ENCODE measurements at places on chromosomes 16 and 17.

DNA sequence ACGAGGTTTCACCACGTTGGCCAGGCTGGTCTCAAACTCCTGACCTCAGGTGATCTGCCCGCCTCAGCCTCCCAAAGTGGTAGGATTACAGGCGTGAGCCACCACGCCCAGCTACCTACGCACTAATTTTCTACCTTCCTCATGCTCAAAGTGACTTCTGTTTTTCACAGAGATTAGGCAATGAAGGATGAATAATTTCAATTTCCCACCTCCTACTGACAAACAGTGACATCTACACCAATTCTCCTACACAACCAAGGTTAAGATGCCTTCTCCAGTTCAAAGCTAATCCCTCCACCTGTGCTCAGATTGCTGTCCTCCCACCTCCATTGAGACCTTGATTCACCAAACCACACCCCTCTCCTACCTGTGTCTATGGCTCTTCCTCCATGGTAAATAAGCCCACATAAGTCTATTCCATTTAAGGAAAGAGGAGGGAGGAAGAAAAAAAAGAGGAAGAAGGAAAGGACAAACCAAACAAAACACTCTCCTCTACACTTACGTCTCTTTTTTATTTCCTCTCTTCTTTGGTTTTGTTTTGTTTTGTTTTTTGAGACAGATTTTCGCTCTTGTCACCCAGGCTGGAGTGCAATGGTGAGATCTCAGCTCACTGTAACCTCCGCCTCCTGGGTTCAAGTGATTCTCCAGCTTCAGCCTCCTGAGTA is 5.5 kb upstream of the MED11 start:
- DNase-seq, result no peak

DNA sequence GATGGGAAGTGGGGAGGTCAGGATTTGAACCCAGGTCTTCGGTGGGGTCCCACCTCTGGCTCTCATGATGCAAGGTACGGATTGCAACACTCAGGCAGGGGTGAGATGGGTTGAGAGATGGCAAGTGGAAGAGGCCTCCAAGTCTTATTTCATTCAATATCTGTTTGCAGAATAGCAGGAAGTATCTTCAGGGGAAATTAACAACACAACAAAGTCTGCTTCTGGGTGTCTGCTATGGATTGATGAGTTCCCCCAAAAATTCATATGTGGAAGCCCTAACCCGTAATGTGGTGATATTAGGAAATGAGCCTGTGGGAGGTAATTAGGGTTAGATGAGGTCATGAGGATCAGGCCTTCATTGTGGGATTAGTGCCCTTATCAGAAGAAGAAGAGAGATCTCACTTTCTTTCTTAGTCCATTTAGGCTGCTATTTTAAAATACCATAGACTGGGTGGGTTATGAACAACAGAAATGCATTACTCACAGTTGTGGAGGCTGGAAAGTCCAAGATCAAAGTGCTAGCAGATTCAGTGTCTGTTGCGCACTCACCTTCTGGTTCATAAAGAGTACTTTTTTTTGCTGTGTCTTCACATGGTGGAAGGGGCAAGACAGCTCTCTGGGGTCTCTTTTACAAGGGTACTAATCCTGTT is 4.4 kb upstream of the CD300H start:
- DNase-seq, result no peak

DNA sequence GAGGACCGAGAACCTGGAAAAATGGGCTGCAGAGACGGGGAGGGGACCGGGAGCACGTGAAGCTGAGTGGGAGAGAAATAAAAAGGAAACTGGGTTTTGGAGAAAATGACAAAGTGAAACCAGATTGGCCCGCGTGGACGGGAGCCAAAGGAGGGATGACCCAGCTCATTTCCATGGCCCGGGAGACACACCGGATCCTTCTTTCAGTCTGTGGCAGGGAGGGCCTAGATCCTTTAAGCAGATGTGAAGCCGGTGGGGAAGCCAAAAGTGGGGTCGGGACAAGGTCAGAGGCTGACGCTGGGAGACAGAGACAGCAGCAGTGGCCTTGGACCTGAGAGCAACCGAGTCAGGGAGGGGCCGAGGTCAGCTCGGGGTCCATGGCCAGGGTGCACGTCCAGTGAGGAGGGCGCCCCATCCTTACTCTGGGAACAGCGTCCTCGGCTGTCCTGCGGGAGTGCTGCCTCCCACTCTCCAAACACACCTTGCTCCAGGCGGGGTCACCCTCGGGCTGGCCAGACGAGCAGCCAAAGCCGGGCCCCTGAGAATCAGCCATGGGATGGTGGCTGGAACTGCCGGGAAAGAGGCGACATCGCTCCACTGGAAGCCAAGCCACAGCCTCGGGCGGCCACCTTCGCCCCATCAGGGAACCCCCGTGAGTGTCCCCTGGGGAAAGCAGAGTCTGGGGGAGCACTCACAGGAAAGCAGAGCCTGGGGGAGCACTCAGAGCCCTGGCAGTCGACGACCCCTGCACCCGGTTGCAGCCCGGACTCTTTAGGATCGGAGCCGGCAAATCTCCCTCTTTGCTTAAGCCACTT is 17.3 kb downstream of the CA5A start:
- DNase-seq, result no peak

- no peak for DNase-seq
These were observed 8.5 kb downstream of the ZACN start for GRCh38 chr17:76087531-76087930.

DNA sequence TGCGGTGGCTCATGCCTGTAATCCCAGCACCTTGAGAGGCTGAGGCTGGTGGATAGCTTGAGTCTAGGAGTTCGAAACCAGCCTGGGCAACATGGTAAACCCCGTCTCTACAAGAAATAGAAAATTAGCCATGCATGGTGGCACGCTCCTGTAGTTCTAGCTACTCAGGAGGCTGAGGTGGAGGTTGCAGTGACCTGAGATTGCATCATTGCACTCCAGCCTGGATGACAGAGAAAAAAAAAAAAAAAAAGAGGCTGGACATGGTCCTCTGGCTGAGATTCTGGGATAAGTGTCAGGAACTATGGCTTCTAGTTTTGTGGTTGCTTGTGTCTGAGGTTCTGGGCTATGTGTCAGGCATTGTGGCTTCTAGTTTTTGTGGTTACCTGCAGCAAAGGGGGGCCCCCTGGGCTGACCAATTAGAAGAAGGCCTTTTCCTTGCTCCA is 7.0 kb downstream of the KSR1 start:
- DNase-seq, result no peak

DNA sequence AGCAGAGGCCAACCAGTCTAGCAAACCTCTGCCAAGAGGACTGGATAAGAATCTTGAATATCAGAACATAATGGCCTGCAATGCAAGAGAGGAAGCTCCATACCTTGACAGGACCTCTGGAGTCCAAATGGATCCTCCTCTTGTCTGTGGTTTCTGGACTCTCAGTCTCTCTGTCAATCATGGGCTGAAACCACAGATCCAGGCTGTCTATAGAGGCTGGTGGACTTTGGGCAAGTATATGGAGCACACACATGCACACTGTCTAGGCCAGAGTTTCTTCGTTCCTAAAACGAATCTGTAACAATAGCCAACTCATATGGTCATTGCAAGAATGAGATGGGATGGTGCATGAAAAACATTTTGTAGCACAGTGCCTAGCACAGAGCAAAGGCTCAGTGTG is 37.7 kb downstream of the NLRC5 start:
- DNase-seq, result no peak

GRCh38 chr17:31854672-31855071 is 4.4 kb downstream of the COPRS start:
- no peak for DNase-seq

DNA sequence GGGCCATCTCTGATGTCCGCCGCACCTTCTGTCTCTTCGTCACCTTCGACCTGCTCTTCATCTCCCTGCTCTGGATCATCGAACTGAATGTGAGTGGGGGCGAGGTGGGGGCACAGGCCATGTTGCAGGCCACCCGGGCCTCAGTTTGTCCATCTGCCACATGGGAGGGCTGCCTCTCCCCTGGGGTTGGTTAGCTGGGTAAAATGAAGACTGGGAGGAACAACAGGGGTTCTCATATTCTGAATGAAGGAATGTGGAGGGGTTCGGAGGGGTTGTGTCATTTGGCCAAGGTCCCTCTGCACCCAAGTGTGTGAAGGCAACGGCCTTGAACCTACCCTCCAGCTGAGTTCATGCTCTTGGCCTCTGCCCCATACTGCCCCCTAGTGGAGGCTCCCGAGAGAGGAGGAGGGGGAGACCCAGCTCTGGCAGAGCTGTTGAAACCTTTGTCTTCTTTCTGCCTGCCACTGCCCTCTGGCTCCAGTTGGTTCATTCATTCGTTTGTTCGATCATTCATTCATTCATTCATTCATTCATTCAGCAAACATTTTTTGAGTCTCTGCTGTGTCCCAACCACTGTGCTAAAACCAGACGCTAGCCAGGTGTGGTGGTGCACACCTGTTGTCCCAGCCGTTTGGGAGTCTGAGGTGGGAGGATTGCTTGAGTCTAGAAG is 11.4 kb upstream of the TCAP start:
- no peak for DNase-seq

DNA sequence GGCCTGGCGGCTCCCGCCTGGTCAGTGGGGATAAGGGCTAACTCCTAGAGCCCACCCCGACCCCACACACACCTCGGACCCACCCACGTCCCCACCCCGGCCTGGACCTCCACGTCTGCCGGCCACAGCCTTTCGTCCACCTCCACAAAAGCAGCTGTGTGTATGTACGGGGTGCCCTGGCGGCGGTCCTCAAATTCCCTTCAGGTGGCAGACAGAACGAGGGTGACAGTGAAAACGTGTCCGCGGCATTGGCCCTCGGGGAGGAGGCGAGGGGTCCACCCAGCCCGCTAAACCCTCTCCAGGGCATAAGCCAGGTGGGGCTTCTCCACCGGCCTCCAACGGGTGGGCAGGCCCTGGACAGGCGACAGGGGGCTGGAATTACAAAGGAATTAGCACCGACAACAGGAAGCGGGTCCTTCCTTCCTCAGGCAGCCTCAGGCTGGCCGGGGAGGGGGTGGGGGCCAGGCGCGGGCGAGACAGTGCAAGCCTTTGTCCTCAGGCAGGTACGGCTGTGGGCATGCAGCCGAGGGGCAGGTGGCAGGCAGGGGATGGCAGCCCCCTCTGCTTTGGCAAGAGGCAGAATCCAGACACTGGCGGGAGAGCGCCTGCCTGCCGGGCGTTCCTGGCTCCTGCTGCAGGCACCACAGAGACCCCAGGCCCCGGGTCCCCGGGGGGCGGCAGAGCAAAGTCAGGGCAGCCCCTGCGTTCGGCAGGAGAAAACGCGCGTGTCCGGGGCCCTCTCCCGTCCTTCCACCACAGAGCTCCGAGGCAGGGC is 12.3 kb upstream of the PITPNA start:
- no peak for DNase-seq

DNA sequence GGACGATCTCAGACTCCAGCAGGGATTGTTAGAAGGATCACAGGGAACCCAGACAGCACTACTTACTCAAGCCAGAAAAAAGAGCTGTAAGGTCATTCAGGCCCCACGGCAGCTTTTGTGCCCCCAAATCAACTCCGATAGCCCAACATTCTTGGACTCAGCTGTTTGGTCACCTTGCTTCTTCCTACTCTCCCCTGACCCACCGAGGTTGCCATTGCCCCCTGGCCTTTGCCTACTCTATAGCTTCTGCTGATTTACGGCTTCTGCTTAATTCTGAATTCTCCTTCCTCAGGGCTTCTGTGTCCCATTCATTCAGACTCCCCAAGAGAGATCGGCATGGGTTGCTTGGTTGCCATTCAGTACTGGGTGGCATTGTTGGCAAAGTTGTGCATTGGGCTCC is 8.6 kb upstream of the ITPRIPL2 start:
- DNase-seq, result no peak

DNA sequence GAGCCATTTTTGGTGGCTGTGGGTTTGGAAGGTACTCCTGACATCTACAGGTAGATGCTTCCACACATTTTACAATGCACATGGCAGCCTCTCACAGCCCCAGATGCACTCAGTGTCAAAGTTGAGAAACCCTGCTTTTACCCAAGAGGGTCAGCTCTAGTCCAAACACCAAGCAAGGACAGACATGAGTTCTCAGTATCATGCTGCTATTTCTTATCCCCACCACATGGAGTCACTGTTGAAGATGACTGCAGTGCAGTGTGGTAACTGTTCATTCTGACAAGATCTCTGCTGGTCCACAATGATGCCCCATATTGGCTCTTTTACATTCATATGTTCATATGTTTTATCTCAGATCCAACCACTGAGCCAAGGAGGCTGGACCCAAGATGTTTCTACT is 50.5 kb upstream of the SALL1 start:
- DNase-seq, result no peak

- no peak for DNase-seq
These were observed 52.5 kb upstream of the ENPP7 start for GRCh38 chr17:79678091-79678735.

- no peak for DNase-seq
These were observed 16.2 kb upstream of the BMERB1 start for GRCh38 chr16:15418206-15418605.

- DNase-seq, result no peak
These were observed 912.6 kb upstream of the SOX9 start for GRCh38 chr17:71208111-71208704.

DNA sequence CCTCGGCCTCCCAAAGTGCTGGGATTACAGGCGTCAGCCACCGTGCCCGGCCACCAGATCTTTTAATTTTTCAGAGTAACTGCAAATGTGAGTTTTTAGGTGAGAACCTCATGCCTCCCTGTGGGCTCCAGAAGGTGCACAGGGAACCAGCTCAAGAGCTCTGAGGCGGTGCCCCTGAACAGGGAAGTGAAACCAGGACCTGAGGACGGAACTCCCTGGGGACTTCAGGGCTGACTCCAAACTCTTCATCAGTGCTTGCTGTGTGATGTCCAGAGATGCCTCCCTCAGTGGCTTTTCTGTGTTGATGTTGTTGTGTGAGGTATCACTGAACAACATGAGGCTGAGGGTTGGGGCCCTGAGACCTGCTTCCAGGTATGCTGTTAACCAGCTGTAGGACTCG is 23.8 kb downstream of the SLC12A3 start:
- DNase-seq, result no peak

DNA sequence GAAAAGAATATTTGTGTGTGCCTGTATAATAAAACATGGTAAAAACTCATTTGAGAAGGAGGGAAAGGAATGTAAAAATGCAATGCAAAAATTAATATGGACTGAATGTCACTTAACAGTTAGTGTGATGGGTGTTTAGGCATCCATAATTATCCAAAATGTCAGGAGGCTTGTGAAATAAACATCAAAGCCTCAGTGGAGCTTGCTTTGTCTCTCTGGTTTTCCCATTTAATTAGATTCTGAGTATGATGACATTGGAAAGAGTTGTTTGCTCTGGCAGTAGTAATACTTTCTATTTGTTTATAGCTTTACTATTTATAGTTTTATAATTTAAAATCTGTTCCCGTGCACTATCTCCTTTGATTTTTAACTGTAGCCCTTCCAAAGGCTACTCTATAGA is 51.9 kb downstream of the CNTNAP4 start:
- no peak for DNase-seq

GRCh38 chr17:82687375-82687861 is 11.1 kb downstream of the RAB40B start:
- DNase-seq, result no peak

GRCh38 chr17:81246679-81247338 is 7.7 kb downstream of the NDUFAF8 start:
- no peak for DNase-seq

GRCh38 chr17:77099997-77100396 is 40.8 kb upstream of the SEC14L1 start:
- DNase-seq, result no peak

- DNase-seq, result no peak
These were observed 9.7 kb downstream of the LUC7L3 start for GRCh38 chr17:50728881-50729765.
